Fibroblast of skin of back (primary cell): ENCODE measurements at places on chromosomes 5 and 9.

DNA sequence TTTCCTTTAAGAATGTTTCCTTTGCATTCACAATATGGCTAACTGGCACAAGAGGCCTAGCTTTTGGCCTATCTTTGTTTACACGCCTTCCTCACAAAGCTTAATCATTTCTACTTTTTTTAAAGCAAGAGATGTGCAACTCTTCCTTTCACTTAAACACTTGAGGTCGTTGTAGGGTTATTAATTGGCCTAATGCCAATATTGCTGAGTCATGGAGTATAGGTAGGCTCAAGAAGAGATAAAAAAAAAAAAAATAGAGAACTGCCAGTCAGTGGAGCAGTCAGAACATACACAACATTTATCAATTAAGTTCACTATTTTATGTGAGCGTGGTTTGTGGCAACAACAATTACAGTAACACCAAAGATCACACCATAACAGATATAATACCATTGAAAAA lies 5.9 kb downstream of the FKBP15 start:
- no peak for DNase-seq

GRCh38 chr5:126525630-126526245 lies 69.3 kb downstream of the ALDH7A1 start:
- peak; percentile 68 for DNase-seq

- no peak for DNase-seq
Observed at GRCh38 chr5:6719896-6720560, 6.8 kb downstream of the TENT4A start.

- no peak for DNase-seq
Observed at GRCh38 chr9:123376218-123377071, 20.4 kb downstream of the CRB2 start.

DNA sequence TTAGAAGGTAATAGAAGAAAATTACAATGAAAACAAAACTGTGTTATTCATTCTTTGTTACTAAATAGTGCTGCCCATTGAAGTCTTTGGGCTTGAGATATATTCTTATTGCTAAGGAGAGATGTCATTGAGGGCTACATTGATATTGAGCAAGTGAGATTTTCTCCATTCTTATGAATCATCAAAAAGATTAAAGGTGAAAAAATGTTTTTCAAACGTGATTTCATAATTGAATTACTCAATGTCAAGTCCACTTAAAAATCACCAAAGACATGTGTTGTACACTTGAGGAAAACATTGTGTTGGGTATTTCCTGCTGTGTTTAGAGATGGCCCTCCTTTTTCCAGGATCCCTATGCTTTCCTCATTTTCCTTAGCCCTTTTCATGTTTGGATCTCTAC lies 448.1 kb downstream of the NFIB start:
- no peak for DNase-seq

DNA sequence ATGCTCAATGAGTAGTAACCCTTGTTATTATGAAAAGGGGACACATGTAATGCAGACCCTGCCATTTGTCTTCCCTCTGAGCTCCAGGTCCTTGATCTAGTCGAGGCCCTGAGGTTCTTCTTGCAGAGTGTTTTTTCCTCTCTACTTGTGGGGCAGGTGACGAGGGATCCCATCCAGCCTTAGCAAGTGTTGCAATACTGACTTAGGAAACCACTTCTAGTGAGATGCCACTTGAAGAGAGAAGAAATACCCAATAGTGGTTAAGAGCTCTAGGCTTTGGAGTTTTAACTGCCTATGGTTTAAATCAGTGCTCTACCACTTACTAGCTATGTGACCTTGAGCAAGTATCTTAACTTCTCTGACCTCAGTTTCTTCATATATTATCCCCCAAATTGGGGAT lies 10.2 kb downstream of the PPARGC1B start:
- no peak for DNase-seq
